ENCODE measurements at places on chromosomes 11 and 22.
A peak's percentile ranks its signal among the peaks of the same experiment; 100 is the strongest.

GRCh38 chr22:23737696-23738095 lies 13.2 kb downstream of the ZNF70 start:
- no peak for DNase-seq

- no peak for DNase-seq
Observed at GRCh38 chr11:44829838-44830237, 103.1 kb downstream of the TSPAN18 start.

DNA sequence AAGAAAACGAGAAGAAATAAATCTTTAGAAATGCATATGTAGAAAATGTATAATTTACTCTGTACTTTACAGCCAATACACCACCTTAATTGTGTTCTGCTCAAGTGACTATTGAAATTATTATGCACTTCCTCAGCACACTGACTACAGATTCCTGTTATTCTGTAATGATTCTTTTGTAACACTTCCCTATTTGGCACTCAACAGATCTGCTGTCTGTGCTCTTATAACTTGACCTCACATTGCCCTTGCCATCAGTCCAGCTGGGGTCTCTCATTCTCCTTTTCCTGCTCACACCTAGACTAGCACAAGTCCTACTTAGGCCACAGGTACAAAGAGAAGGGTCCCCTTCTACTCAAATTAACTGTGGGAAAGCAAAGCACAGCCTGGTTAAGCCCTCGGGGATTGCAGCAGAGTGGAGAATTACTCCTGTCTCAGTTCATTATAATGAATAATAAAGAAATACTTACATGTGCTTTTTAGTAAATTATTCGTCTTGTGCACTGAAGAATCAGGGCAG lies 860.4 kb downstream of the OPCML start:
- no peak for DNase-seq

- DNase-seq: no peak
Observed at GRCh38 chr11:82823647-82824619, 76.3 kb downstream of the PRCP start.

DNA sequence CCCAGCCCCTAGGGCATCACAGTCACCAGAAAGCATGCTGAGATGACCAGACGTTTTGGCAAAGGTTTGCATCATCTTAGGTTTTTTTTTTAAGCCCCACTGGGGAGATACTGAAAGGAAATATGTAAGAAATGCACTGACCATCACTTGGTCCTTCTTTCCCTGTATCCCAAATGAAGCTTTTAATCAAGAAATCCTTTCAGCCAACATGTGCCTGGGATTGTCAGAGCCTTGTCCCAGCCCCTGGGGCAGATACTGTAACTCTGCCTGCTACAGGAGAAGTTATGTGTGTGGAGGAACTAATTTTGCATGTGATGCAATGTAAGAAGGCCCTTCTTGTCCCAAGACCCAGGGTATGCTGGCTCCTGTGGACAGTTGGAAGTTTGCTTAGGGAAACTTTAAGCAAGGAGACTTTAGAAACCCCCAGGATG lies 65.6 kb downstream of the PPFIBP2 start:
- no peak for DNase-seq

- no peak for DNase-seq
Observed at GRCh38 chr11:24574461-24574860, 77.6 kb downstream of the LUZP2 start.

GRCh38 chr11:125390946-125391345 lies 105.1 kb downstream of the FEZ1 start:
- no peak for DNase-seq

DNA sequence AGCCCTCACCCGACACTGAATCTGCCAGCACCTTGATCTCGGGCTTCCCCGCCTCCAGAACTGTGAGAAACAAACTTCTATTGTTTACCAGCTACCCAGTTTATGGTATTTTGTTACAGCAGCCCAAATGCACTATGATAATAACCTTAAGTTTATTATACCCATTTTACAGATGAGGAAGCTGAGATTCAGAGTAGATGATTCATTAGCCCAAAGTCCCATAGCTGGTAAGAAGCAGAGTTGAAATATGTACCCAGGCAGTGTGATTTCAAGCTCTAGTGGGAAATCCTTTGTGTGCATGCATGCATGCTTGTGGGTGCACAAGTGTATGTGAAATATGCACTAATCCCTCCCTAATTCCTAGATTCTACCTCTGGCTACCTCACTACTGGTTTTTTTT lies 7.9 kb downstream of the GRIK4 start:
- no peak for DNase-seq

- no peak for DNase-seq
Observed at GRCh38 chr11:95247883-95248282, 16.9 kb upstream of the SESN3 start.

DNA sequence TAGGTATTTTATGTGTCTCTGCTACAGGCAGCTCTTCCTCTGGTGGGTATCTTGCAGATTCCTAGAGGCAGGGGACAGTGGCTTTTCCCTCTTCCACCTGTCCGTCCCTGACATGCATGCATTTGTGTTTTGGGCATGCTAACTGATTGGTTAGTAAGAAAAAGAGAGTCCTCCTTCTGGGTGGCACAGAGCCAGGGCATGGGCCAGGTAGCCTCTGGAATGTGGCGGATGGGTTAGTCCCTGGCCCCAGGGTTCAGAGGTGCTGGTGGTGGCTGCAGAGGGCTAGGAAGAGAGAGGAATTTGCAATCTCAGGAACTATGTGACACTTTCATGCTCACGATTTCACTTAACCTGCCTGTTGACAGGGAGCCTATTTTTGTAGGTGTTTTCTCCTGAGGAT lies 5.8 kb upstream of the MS4A15 start:
- DNase-seq: no peak

GRCh38 chr11:4184163-4184916 lies 89.7 kb downstream of the RRM1 start:
- no peak for DNase-seq

- DNase-seq: no peak
Observed at GRCh38 chr22:31917227-31917921, 27.0 kb upstream of the YWHAH start.

GRCh38 chr11:41146326-41146725 lies 313.1 kb downstream of the LRRC4C start:
- DNase-seq: no peak

- DNase-seq: peak; percentile 3
Observed at GRCh38 chr22:33209930-33210784, 152.0 kb upstream of the SYN3 start.

- DNase-seq: no peak
Observed at GRCh38 chr11:94153320-94153719, 24.7 kb downstream of the PANX1 start.

All from stimulated activated CD8-positive, alpha-beta memory T cell treated with anti-CD3 and anti-CD28 coated beads, Interleukin-2, amount 100 ng/mL, for 48 hours (primary cell).